ENCODE measurements at places on chromosomes 1 and 21.

DNA sequence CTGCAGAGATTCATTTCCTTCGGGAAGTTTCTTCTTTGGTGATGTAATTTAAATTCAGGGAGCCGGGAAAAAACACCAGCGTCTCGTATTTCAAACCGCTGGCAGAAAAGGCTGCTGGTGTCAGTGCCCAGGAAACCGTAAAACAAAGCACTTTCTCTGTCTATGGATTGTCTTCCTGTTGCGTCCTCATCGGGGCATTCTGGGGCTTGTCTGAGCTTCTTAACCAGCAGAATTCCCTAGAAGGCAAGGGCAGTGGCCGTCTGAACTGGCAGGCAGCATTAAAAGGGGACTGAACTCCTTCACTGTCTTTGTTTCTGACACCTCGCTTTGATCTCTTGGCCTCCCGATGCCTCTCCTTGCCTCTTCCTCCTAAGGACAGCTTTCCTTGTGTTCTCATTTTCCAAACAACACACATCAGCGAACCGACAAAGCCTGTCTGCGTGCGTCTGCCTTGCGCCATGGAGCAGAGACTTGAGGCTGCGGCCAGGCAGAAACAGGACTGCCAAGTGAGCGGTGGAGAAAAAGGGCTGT, 391.6 kb upstream of the VAMP3 start:
- DNase-seq: peak; percentile 77

- peak; percentile 56 for DNase-seq
Observed at GRCh38 chr1:116574581-116575291, 3.9 kb upstream of the CD58 start.

GRCh38 chr1:53411541-53412152, 47.6 kb upstream of the DMRTB1 start:
- peak; percentile 42 for DNase-seq

GRCh38 chr1:48329486-48329885, 107.0 kb downstream of the SLC5A9 start:
- DNase-seq: no peak

DNA sequence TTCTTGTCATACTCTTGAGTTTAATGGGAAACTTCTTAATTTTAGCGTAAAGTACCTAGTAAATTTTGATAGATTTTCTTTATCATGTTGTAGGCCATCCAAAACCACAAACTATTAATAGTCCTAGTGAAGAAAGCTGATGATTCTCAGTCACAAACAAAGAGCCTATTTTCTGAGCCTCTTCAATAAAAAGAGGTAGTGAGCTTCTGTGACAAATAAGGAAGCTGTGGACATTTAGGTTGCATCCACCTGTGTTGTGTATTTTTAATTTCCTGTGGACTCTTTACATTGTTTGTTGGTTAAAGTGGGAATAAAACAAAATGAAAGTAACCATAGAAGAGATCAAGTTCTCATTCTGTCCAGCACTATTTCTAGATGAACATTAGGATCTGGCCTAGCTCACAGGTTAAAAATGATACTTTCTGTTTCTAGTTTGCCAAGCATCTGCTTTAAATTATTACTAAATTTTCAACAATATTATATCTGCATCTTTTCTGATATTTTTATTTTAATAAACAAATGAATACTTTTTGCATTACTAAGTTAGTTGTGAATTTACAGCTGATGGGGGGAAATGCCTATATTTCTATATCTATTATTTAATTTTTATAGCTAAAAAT, 702.2 kb upstream of the ADGRL4 start:
- DNase-seq: no peak

DNA sequence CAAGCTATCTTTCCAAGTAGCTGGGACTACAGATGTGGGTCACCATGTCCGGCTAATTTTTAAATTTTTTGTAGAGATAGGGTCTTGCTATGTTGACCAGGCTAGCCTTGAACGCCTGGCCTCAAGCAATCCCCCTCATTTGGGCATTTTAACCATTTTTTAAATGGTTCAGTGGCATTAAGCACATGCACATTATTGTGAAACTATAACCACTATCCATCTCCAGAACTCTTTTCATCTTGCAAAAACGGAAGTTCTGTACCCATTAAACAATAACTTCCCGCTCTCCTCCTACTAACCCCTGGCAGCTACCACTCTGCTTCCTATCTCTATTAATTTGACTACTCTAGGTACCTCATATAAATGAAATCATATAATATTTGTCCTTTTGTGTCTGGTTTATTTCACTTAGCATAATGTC, 4.8 kb upstream of the IL6R start:
- no peak for DNase-seq

DNA sequence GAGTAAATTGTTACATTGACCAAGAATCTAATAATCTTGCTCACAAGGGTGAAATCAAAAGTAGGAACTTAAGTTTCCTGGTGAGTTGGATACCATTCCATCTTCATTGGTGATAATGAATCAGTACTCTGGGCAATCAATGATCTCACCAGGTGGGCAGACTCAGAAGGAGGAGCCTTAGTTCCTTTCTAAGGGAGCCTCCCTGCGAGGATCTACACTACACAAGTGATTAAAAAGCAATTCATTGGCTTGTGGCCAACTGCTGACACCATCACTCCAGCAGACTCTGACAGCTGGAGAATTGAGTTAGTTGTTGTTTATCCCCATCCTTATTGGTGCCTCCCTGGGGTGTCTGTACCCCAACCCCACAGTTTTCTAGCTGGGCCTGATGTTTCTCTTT, 84.1 kb upstream of the VANGL1 start:
- peak; percentile 21 for DNase-seq

DNA sequence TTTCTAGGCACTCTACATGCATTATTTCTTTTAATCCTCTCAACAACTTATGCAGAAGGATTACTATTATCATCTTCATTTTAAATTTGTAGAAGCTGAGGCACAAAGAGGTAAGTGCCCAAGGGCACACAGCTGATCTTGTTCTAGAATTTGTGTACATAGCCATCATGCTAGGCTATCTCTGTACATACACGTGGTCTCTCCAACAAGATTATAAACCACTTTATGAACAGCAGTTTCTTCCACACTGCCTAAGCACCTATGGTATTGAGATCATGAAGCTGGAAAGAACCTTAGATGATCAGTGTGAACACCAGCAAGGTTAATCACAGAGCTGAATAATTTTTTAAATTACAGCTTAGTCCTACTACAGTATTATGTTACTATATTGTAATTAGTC, 28.9 kb downstream of the UCHL5 start:
- DNase-seq: no peak

DNA sequence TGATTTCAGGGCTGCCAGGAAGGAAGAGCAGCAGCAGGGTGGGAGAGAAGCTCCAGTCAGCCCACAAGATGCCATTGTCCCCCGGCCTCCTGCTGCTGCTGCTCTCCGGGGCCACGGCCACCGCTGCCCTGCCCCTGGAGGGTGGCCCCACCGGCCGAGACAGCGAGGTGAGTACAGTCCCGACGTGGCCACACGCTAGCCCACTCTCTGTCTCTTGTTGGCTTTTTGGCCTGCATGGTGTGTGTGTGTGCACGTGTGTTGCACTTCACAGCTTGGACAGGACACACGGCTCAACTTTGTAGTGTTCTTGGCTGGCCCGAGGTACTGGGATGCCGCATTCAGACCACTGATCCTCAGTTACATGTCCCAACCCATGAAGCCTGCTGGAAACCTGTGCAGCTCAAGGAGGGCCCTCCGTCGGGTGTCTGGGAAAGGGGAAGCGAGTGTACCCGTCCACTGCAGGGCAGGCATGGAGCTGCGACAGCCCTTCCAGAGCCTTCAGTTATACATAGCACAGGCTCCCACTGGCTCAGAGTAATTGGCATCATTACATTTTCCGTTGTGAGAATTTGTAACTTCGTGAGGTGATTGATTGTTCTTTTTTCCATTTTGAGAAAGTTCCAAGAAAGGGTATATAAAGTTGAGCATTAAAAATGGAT, 454 bp downstream of the CORT start:
- no peak for DNase-seq

DNA sequence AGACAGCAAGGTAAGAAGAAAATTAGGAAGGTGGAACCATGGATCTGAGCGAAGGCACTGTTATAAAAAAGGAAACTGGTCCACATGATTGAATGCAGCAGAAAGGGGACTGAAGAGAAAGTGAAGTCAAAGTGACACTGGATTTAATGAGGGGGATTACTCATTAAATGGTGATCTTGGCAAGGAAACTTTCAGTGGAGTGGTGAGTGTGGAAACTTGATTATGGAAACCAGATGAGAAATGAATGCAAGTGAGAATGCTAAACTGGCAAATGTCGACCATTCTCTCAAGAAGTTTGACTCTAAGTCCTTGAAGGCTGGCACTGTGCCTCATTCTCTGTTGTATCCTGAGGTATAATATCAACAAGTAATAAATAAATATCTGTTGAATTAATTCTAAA, 23.3 kb downstream of the COLGALT2 start:
- DNase-seq: no peak

GRCh38 chr1:63973005-63973419, 199.2 kb downstream of the ROR1 start:
- no peak for DNase-seq

- DNase-seq: no peak
Observed at GRCh38 chr1:3275471-3276340, 178.8 kb upstream of the ARHGEF16 start.

GRCh38 chr1:225811622-225812487, 1.9 kb downstream of the EPHX1 start:
- no peak for DNase-seq

DNA sequence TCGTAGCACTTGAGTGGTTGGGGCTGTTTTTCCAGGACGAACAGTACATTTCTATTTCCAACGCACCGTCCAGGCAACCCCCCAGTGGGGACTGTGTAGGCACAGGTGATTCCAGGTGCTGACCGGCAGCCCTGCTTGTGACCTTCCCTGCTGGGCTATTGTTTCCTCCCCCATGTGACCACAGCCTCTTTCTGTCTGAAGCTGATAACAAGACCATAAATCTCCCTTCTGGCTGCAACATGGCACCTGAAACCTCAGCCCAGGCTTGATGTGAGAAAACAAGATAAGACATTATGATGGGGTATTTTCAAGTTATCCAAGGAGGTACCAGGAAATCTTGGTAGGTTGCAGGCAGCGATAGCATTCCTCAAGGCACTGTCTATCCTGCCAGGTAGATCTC, 48.2 kb downstream of the HLX start:
- DNase-seq: no peak

- peak; percentile 64 for DNase-seq
Observed at GRCh38 chr21:29078869-29079767, 5.7 kb upstream of the CCT8 start.

- DNase-seq: no peak
Observed at GRCh38 chr1:236315518-236315917, 33.8 kb upstream of the ERO1B start.

- no peak for DNase-seq
Observed at GRCh38 chr1:39711104-39711965, 20.1 kb upstream of the HPCAL4 start.

DNA sequence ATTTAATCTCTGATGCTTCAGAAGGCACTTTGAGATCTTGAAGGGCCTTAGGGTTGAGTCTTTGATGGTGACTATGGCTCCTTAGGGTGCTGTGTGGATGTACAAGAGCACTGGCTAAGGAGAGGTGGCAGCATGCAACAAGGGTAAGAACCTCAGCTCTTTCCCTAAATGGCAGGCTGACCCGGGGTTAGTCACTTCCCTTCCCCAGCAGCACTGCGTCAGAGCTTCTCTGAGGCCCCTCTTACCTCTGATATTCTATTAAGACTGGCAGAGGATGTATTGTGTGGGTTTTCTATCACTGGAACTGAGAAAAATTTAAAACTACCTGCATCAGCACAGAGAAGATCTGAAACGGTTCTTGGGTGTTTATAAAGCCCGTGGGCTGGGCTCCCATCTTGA, 11.8 kb downstream of the C1orf116 start:
- DNase-seq: no peak

- DNase-seq: no peak
Observed at GRCh38 chr1:222905151-222905550, 90.3 kb downstream of the DISP1 start.

- peak; percentile 1 for DNase-seq
Observed at GRCh38 chr21:26280775-26281174, 110.2 kb upstream of the APP start.

GRCh38 chr1:29878501-29878900, 642.2 kb downstream of the PTPRU start:
- DNase-seq: no peak

Measured in renal cortical epithelial cell (primary cell).